ENCODE measurements at places on chromosomes 3 and 15.

DNA sequence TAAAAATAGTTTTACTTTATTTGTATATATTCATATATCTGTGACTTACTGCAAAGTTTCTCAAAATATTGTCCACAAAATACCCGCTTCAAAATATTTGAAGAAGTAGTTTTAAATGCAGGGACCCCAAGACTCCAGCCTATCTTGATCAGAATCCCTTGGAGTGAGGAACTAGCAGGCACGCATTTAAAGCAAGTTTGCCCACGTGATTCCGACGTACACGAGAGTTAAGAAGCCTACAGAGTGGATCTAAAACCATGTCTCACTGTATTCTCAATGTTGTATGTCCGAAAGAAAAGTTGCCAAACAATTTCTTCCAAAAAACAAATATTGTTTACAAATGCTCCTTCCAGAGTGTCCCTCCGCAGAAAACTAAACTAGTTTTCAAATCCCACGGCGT is 1.7 kb downstream of the GABRB3 start:
- no peak for DNase-seq

DNA sequence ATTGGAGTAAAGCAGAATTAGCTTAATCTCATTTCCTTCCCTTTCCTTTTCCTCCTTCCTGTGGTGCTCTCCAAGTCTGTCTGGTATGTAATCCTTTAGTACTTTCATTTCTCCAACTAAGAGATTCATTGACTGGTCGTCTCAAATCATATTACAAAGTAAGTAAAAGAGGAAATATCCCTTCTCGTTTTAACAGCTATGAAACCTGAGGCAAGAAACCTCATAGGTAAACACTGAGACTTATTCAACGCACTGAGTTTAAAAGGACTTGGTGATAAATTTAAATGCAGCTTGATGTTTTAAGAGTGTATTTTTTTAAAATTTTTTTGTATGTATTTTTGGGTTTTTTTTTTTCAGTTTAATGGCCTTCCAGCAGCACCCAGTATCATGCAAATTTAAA is 117.2 kb upstream of the LRRC3B start:
- no peak for DNase-seq

DNA sequence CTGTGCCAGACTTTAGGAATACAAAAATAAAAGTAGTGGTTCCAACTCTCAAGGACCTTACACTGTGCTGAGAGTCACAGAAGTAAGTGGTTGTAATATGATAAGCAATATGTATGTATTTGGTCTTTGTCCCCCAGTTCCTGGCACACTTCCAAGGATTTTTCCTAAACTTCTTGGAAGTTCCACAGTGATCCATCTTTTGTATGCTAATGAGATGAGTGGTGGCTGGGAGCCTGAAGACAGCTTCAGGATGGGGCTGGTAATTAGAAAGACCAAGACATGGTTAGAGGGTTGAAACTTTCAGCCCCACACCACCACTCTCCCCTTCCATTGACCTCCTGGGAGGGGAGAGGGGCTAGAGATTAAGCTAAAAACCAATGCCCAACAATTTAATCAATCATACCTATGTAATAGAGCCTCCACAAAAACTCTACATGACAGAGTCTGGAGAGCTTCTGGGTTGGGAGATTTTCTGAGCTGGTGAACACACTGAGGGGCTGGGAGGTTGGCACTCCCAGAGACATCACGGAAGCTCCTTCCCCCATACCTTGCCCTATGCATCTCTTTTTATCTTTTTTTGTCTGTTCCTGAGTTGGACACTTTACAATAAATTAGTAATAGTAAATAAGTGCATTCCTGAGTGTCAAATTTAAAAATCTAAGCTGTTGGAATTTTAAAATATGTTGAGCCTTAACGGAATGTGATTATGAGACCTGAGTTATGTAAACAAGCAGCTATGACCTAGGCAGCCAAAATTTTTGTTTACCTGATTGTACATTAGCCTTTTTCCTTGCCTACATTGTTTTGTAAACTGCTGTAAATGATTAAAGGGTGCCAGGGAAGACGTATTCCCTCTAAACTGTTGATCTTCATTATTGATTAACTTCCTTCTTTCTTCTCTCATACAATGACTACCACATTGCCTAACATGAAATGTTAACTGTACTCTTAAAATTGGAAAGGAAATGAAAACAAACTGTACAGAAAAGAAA is 24.3 kb downstream of the CD200R1L start:
- DNase-seq = no peak

GRCh38 chr3:141542202-141542969 is 55.6 kb downstream of the RASA2 start:
- DNase-seq = no peak

- no peak for DNase-seq
Observed at GRCh38 chr15:75760704-75761435, 48.2 kb upstream of the CSPG4 start.

DNA sequence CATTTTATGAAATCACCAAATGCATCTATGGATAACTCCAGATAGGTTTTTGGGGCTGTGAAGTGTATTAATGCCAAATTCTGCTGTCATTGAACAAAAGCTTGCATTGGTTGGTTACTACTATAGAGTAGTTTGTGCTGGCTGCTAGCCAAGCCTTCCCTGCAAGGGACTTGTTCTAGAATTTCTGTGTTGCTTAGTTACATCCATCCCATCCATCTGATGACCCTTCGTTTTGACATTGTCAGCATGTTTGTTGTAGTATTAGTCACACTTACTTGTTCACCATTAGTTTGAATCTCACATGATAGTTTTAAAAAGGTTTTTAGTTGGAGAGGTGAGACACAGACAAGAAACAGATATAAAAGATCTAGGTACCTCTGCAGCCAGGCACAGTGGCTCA is 7.0 kb upstream of the NIPA2 start:
- no peak for DNase-seq

DNA sequence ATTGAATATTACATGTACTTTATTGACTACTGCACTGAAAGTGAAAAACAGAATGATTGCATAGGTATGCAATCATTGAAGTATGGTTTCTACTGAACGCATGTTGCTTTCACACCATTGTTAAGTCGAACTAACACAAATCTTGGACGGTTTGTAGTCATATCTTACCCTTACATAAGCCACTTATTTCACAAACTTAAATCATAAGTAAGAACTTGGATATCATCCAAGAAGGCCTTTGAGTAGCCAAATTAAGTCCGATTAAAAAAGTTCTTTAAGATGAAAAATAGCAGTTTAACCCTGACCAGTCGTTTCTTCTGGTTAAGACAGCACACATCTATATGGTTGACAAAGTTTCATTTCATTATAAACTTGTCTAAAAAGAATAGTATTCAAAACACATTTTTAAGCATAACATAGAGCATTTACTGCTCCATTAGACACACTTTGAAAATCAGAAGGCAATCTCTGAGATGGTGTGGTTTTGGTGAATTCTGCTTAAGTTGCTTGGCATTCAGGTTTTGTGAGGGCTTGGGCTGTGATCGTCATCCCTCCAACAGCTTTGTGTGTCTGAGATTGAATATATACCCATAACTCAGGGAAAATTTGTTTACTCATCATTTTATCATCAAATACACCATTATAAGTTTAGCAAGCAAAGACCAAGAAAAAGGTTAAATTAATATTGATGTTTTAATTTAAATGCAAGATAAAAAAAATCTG is 92.2 kb downstream of the NFKBIZ start:
- no peak for DNase-seq

GRCh38 chr3:107870096-107870495 is 220.7 kb downstream of the CD47 start:
- no peak for DNase-seq

DNA sequence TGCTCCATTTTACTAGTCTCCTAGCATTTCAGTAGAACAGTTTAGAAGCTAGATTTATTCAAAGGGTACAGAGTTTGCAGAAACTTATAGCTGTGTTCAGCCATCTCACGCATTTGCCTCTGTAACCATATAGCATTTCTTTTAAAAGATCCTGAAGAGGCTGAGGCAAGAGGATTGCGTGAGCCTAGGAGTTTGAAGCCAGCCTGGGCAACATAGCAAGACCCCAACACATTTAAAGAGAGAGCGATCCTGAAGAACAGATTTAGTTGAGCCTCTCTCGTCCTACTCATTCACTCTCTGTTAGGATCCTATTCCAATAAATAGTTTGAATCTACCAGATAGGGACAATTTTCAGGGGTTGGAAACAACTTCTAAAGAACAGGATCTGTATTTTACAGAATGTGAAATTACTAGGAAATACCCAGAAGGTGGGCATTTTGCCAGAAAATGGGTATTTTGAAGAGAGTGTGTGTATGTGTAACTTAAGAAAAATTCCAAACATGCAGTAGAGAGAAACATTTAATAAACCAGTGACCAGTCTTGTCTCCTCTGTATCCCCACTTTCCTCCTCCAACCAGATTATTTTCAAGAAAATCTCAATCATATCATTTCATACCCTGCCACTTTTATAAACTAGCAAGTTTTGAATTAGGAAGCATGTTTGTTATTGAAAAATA is 4.5 kb downstream of the EIF3J start:
- no peak for DNase-seq

- no peak for DNase-seq
Observed at GRCh38 chr15:75736256-75736655, 23.6 kb upstream of the CSPG4 start.

- DNase-seq = no peak
Observed at GRCh38 chr15:92151741-92152140, 241.9 kb upstream of the ST8SIA2 start.

GRCh38 chr15:97761110-97761509 is 199.4 kb upstream of the ARRDC4 start:
- no peak for DNase-seq

DNA sequence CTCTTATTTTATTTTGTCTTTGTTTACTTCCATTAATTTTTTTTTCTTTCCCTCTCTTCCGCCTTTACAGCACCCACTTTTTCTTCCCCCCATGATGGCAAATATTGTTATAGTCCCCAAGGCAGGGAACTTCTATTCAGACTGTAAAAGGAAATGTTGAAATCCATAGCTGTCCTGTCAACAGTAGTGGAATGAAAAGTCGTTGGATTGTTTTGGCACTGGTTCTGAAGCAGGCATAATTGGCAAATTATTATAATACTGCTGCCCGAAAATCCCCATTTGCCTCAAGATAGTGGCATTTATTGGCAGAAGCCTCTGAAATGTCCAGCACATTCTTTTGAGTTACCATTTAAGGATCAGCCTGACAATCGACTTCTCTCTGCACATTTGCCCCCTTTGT is 150.6 kb downstream of the TPRG1 start:
- DNase-seq = no peak

DNA sequence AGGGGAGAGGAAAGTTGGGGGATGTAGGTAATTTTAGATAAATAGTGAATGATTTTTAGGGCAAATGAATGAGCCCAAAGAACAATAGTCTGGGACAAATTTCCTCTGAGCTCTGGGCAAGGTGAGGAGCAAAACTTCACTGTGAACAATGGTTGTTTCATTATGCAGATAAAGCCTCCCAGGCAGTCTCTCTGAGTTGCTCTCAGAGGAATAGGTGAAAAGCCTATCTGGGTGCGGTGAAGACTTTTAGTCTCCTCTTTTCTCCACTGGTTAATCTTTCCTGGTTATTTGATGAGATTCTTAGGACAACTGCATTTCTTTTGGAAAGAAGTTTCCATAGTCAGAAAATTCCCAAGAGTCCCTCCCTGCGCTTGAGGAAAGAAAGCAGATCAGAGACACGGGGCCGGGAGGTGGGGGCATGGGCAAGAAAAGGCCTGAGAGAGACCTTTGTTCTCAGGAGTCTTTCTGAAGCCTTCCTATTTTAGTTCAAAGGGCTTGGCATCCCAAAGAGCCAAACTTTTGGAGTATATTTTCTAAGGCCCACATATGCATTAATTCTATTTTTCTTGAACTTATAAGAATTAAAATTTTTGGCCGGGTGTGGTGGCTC is 353.6 kb upstream of the SLCO3A1 start:
- DNase-seq = no peak

- DNase-seq = no peak
Observed at GRCh38 chr15:75446151-75446550, 5.3 kb downstream of the SIN3A start.

DNA sequence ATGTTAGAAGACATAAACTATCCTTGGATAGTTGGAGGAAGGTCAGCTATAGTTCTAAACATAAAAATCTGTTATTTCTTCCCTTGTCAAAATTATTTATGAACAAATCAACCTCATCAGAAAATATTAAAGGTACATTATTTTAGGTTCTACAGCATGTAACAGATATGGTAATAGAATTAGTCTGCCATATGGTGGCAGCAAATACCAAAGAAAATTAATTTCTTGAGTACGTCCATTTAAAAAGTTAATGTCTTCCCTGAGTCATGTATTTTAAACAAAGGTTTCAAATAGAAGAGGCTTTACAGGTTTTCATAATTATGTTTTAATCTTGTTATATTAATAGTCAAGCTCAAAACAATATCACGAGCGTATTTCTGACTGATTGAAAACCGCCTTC is 17.9 kb upstream of the ANKRD28 start:
- DNase-seq = no peak

DNA sequence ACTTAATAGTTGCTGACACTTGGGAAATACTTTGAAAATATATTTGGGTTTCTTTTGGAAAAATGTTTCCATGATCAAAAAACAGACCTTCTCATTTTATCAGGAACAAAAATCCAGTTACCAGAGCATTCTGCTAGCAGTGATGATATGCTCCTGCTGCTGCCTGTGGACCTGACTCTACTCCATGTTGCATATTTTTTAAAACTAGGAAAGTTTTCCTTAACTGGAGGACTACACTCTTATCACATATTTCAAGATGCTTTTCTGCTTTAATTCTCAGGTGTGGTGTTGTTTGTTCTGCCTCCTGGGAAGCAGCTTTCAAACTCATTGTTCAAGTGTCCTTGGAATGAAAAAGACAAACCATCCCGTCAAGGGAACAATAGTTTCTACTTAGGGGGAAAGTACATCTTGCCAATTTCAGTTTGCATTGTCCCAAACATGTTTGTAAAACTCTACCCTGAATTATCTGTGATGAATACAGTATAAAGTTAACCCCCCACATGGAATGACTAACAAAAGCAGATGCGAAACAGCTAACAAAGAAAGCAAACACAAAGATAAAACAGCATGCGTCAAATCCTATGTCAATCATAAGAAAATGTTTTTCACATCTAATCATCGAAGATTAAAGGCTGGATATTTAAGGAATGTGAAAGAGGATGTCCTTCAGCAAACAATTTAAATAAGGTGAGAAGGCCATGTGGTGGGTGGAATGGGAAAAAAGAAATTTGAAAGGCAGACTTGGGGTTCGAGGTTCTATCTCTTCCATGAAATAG is 40.1 kb upstream of the PSMD6 start:
- no peak for DNase-seq

GRCh38 chr3:115862849-115863248 is 239.5 kb downstream of the GAP43 start:
- DNase-seq = no peak

DNA sequence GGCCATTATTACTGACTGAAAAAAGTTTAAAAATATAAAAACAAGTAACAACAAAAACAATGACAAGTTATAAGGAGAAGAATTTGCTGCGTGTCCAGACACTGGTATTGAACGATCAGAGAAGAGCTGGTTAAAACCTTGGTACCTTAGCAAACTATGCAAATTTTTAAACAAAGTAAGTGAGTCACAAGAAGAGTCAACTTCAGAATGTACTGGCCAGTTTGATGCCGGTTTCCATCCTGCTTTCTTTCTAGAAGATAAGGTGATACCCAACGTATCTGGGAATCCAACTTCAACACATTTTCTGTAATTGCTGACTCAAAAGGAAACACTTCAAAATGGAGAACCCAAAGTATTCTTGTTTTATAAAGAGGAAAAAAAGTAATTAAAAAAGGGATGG is 49.8 kb downstream of the RUBCN start:
- no peak for DNase-seq

GRCh38 chr3:112633757-112634156 is 7.2 kb downstream of the CCDC80 start:
- DNase-seq = no peak

GRCh38 chr3:55162031-55162795 is 234.4 kb upstream of the LRTM1 start:
- DNase-seq = no peak

Measured in activated CD4-positive, alpha-beta T cell treated with anti-CD3 and anti-CD28 coated beads, Interleukin-2, amount 50 U/mL, for 24 hours (primary cell).